AG20443 (cell line): ENCODE measurements at places on chromosomes 11 and 22.
A peak's percentile ranks its signal among the peaks of the same experiment; 100 is the strongest.

- DNase-seq, result no peak
Measured at GRCh38 chr11:10982704-10983510, 125.1 kb upstream of the ZBED5 start.

DNA sequence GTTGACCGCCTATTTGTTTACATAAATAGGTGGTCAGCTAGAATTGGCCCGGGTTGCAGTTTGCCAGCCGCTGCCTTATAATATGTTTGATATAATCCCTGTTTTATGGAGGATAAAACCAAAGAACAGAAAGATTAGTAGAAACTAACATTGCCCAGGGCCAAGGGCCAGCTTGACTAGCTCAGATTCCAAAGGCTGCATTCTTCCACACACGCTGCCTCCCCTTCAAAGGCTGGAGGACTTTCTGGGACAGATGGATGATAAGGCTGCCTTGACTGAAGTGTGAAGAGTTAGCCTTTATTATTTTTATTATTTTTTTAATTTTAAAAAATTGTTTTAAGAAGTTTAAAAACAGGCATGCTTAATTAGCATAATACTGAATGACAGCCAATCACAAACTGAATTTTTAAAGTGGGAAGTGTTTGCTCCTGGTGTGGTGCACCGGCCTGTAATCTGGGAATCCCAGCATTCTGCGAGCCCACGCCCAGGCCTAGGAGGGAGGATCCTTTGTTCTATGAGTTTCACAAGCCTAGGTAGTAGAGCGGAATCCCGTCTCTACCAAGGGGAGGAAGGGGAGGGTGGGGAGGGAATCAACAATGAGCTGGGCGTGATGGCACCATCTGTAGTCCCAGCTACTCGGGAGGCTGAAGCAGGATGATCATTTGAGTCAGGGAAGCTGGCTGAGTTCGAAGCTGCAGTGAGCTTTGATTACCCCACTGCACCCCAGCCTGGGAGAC lies 114.9 kb downstream of the NAV2 start:
- DNase-seq, result no peak

GRCh38 chr22:49102367-49102766 lies 725.3 kb downstream of the BRD1 start:
- DNase-seq, result no peak

GRCh38 chr11:33290319-33290718 lies 33.1 kb downstream of the HIPK3 start:
- no peak for DNase-seq

DNA sequence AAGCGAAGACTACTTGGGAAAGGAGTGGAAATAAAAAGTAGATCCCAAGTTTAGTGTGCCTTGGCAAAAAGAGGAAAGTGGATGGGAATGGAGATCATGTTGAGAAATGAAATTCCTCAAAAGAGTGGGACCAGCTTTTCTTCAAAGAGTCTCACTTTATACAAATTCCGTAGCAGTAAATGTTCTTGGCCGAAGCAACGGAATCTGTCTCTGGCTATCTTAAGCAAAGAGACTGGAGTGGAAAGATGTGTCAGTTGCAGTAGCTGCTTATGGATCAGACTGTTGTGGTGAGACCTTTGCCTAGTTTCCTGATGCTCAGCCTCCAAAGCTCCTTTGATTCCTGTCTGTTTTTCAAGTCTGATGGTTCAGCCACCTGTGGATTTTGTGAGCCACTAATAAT lies 73.6 kb downstream of the CSTPP1 start:
- no peak for DNase-seq

DNA sequence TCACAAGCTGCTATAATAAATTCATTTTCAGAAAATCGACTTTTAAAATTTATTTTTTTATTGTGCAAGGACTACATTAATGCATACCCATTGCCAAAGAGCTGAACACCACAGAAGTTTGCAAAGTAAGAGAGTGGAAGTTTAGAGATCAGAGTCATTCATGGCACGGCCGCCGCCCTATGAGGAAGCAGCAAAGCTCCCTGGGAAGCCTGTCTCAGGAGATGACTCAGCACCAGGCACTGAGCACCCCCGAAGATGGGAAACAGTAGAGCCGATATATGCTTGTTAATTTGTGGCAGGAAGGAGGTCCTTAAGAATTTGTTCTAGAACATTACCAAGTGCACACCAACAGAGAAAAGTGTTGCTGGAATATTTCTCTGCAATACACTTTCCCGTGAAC lies 693.7 kb downstream of the OPCML start:
- DNase-seq, result peak; percentile 74

DNA sequence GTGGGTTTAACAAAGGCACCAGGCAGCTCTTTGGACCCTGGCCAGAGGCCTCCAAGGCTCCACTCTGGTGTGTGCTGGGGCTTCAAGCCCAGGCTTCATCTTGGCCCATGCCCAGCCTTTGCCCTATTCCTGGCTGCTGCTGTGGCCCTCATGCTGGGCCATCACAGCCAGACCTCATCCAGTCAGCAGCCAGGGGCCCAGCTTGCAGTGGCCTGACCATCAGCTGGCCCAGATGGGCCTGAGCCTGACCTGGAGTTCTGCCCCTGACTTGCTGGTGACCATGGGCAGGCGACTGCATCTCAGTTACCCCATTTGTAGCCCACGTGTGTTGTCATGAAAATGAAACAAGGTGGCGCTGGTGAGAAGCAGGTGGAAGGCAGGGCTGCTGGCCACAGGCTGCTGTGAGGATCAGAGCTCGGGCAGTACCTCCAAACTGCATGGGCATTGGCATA lies 76.1 kb downstream of the MED15 start:
- DNase-seq, result no peak

DNA sequence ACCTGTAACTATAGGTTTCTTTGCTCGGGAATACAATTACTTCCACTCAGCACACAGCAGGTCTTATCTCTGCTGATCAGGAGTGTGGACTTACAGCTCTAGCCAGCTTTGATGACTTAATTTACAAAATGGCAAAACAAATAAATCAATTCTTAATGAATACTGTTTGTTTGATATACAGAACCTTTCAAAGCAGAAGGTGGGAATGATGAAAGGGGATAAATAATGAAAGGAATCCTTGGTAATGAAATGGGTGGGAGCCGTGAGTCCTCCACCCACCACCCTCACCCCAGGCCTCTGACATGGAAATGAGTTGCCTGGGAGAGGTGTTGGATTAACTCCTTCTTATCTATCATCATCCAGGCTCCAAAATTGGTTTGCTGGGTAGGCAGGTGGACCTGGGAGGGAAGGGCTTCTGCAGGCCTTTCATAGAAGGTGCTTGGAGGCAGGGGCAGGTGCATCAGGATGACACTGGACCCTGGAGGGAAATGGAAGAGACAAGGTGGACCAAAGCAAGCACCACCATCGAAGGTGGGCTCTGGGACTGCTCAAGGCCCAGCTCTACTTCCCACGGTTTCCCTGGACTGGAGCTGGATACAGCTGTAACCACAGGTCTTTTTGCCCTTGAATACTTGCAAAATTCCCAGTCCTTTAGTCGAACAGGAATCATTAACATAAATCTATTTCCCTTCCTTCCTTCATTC lies 23.0 kb downstream of the POU2AF1 start:
- DNase-seq, result no peak

DNA sequence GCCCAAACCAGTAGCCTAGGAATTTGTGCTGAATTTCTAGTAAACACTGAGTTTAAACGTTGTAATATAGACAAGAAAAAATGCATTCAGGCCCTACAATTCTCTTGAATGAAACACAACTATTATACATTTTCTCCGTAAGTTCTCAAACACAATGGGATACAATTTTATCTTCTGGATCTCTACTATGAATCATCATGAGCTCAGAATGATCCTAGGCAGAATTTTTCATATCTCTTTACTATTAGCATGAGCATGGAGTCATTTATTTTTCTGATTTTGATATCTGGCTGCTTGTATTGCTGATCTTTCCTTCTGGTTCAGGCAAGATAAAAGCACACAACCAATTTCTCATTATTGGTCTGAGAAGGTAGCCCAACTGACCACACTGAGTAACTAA lies 1123.4 kb upstream of the RAG2 start:
- DNase-seq, result no peak
